ENCODE measurements at places on chromosomes 16 and 17.

DNA sequence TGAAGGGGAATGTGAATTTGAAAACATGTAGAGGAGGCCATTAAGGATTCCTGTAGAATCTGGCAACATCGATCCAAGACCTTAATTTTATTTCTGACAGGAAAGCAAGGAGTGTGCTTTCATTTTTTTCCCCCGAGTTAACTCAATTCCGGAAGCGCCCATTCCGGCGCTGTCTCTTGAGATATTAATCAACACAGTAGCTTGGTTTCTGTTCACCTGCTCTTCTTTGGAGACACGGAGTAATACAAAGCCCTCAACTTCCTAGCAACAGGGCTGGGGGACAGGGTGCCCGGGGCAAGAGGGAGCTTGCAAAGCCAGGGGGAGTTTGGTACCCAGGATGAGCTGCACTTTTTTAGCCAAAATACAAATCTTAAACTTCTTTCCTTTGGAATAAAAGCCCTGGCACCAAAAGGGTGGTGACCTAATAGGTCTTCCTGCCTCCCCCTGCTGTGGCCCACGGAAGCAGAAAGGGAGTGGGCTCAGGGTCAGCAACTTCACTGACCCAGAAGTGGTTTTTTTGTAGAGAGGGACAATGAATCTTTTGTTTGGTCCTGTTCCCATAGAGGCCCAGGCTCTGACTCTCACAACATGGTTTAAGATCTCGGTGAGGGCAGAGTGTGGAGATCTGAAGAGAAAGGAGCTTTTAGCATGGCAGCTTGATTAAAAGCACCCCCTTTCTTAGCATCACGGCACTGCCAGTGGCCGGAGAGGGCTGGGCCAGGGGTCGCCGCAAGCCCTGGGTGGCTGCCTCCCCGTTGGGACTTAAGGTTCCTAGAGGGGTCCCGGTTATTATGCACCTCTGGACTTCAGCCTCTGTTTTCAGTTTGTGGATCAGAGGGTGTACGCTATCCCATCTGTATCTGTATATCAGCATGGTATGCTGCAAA, 207.3 kb downstream of the CCDC182 start:
- DNase-seq: no peak

- no peak for DNase-seq
Measured at GRCh38 chr16:56607675-56608042, 725 bp upstream of the MT2A start.

DNA sequence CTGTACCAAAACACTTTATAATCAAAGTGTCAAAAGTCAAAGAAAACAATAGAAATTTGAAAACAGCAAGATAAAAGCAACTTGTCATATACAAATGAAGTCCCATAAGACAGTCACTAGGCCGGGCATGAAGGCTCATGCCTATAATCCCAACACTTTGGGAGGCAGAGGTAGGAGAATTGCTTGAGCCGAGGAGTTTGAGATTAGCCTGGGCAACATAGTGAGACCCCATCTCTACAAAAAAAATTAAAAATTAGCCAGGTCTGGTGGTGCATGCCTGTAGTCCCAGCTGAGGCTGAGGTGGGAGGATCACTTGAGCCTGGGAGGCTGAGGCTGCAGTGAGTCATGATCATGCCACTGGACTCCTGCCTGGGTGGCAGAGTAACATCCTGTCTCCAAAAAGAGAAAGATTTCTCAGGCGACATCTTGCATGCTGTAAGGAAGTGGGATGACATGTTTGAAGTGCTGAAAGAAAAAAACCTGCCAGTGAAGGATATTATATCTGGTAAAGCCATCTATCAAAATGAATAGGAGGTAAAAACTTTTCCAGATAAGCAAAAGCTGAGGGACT, 98.7 kb upstream of the NACA2 start:
- DNase-seq: no peak

GRCh38 chr16:51949282-51949681, 597.7 kb downstream of the TOX3 start:
- no peak for DNase-seq

DNA sequence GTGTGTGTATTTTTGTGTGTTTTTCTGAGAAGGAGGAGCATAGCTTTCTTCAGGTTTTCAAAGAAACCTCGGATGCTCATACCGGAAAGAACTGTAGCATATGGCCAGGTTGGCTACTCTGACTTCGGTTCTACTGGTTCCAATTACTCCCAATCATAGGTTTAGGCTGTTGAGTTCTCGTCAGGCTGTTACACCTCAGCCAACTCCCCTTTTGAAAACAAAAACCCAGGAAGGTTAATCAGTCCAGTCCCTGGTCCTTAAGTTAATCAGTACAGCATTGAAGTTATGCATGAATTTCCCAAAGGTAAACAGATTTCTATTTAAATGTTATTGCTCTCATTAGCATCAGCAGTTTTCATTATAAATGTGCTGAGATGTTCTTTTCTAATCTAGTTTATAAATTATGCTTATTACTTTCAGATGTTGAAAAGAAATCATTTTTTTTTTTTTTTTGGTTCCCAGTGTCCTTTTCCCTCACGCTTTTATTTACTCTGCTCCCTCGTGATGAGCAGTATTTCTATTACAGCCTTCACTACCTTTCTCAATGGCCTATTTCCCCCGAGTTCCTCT, 111.0 kb downstream of the NPIPB5 start:
- no peak for DNase-seq

DNA sequence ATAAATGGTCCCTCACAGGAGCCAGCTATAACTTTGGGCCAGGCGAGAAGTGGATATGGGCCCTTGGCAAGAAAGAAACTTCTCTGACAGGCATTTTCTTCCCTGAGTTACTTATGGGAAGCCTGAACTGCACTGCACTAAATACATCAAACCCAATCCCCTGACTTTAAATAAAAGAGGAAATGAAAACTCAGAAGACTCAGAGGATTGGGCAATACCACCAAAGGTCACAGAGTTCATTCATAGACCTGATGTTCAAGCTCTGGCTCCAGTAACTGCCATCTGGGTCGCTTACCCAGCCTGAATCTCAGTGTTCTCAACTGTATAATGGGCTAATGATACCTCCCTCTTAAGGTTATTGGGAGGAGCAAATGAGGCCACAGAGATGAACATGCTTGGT, 815 bp downstream of the KRT35 start:
- no peak for DNase-seq

- no peak for DNase-seq
Measured at GRCh38 chr16:61042737-61043136, 993.5 kb downstream of the CDH8 start.

DNA sequence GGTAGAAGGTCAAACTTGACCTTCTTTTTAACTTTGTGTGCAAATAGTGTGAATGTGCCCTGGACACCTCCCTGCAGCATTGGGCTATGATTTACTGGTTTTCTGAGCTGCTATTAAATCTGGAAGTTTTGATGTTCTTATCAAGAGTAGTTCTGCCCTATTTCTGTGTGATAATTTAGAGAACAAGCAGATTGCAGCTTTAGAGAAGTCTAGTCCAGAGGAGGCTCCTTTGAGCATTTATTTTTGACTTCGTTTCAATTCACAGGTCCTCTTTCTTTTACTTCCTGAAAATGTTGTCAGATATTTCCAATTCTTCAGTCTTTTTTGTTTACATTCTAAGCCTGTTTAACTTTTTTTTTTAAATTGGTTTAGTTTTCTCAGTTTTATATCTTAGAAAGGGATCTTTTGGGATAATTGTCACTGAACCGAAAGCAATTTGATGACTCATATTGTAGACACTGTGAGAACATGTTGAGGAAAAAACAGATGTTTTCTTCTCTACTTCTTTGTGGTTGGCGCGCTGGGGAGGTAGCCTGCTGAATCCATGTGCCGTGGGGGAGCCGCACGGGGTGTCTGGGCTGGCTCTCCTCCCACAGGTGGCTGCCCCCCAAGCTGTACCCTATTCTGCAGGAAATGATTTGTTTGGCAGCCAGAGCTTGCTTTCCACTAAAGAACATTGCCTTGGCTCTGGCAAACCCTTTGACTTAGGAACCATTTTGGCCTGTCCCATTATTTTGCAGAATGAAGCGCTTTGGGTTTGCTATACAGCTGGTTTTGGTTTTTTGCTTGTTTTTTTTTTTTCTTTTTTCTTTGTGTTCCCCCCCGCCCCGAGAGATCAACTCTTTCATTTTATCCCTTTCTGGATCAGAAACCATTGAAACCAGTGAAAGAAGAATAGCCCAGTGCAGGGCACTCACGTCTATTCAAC, 53.4 kb downstream of the MFSD11 start:
- peak; percentile 30 for DNase-seq

- no peak for DNase-seq
Measured at GRCh38 chr17:63295288-63295687, 150.8 kb downstream of the CYB561 start.

DNA sequence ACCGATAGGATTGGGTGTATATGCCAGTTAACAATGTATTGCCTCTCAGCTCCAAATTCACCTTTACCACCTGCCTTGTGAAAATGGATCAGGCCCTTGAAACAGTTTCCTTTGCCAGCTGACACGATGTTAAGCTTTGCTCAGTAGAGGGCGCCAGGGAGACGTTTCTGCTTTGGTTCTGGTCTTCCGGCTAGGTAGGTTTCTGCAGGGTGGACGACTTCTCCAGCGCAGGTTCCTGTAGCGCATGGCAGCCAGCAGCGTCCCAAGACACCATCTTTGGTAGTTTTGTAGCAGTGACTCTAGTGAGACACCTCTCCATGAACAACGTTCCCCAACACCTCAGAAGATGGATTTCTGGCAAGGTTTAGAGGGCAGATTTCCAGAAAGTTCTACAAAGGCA, 24.0 kb downstream of the SYCE1L start:
- DNase-seq: no peak

Measured in GM19239 (cell line).